SK-N-MC (cell line): ENCODE measurements at places on chromosomes 2 and 18.

DNA sequence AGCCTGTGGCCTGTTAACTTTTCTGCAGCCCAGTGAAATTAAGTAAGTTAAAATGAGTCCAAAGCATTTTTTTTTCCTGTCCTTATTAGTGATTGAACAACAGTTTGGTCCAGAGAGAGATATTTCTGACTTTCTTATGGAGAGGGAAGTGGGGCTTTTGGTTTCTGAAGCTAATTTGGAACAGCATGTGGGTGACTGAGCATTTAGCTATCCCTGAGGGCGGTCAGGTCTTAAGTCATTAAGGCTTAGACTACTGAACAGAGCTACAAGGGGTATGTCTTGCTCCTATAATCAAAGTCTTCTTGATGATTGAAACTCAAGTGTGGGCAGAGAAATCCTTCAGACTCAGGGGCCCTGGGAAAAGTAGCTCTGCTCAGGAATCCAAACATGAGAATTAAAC lies 14.0 kb downstream of the ARHGAP25 start:
- no peak for DNase-seq

DNA sequence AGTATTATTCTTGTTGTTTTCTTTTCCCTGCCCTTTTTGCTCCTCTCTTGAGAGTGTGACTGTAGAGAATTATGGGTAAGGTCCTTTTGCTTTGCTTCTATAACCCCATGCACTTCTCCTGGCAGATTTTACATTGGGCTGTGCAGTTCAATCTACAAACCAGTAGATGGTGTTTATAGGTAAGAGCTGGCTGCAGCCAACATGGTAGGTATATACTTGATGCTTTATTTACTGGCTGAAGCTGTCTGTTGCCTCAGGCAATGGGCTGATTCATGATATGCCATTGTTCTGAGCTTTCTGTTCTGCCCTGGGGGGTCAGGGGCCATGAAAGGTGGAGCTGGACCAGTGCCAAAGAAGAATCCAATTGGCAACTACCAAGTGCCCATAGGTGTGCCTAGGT lies 48.3 kb upstream of the MYL1 start:
- no peak for DNase-seq

GRCh38 chr2:198928026-198928425 lies 529.7 kb downstream of the SATB2 start:
- DNase-seq: no peak

DNA sequence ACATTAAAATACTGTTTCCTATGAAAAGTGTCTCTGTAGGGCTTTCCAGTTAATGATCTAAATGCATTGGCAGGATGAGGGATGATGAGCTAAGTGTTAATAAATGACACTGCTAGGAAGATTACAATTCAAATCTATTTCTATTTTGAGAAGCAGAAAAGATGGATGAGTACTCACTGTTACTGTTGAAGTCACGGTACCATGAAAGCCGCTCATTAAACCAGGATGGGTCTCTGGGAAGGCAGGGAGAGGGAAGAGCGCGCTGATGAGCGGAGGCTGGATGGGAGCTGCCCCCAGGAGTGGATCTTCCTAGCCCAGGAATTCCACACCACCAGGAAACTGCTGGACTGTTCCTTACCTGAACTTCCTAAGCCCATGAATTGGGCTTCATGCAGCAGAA lies 27.1 kb upstream of the TXNDC2 start:
- no peak for DNase-seq

GRCh38 chr18:34709104-34709503 lies 994 bp upstream of the DTNA start:
- DNase-seq: no peak

GRCh38 chr18:46320297-46320696 lies 216.1 kb downstream of the HAUS1 start:
- no peak for DNase-seq

GRCh38 chr18:26453386-26453901 lies 94.9 kb downstream of the KCTD1 start:
- no peak for DNase-seq

- DNase-seq: no peak
These were observed 224.9 kb downstream of the ASXL3 start for GRCh38 chr18:33802955-33803354.

DNA sequence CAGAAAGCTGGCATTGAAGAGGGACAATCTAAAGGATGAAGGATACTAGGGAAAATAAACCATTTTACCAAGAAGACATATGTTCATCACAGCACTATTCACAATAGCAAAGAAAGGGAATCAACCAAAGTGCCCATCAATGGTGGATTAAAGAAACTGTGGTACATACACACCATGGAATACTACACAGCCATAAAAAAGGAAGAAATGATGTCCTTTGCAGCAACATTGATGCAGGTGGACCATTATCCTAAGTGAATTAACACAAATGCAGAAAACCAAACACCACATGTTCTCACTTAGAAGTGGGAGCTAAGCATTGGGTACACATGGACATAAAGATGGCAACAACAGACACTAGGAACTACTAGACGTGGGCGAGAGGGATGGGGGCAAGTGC lies 7.2 kb upstream of the MFF start:
- DNase-seq: no peak

- DNase-seq: no peak
These were observed 117.8 kb upstream of the ACAA2 start for GRCh38 chr18:49931179-49931578.

GRCh38 chr2:74374509-74375205 lies 5.5 kb downstream of the DCTN1 start:
- DNase-seq: no peak

DNA sequence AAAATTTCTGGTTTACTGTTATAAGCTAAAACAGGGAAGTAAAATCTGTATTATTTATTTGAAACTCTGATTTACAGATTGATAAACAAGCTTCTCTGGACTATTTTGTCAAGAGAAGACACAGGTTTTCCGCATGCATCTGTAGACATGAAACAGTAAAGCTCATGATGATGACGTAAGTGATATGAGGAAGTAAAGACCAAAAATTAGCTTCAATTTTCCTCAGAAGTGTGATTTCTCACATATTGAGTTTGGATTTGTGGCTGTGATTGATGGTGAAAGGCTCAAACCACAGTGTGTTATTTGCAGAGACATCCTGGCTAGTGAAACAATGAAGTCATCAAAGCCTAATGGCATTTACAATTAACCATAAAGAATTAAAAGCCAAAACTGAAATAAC lies 12.6 kb upstream of the LONRF2 start:
- no peak for DNase-seq

DNA sequence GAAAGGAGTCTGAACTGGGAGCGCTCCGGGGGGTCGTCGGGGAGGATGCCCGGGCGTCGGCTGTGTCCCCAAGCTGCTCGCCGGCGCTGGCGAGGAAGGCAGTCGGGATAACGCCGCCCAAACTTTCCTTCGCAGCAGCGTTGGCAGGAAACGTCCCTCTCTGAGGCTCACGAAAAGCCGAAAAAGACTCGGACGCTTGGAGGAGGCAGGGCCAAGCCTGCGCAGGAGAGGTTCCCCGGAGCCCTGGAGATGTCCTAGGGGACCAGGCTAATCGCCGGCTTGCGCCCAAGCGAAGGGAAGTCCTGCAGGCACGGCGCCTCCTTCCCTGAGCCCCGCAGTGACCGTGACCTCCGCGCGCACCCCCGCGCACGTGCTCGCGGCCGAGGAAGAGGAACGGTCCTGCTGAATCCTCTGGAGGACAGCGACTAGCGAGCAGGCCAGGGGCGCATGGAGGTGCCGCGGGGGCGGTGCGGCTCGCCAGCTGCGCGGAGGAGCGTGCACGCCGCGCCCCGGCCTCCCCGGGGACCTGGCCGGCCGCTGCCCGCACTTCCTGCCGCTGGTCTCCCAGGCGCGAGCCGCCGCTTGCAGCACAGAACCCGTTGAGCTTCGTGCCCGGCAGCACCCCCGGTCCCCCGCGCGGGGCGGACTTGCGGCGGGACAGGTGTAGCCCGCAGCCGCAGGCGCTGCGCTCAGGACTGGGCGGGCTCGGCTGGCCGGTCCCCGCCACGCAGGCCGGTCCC lies at the start of gene SH3RF3:
TSS of gene SH3RF3 (plus strand) at position 590 of the 740 bp plus-strand sequence.
- no peak for DNase-seq

GRCh38 chr2:26068602-26069298 lies 34.9 kb downstream of the RAB10 start:
- peak; percentile 80 for DNase-seq

DNA sequence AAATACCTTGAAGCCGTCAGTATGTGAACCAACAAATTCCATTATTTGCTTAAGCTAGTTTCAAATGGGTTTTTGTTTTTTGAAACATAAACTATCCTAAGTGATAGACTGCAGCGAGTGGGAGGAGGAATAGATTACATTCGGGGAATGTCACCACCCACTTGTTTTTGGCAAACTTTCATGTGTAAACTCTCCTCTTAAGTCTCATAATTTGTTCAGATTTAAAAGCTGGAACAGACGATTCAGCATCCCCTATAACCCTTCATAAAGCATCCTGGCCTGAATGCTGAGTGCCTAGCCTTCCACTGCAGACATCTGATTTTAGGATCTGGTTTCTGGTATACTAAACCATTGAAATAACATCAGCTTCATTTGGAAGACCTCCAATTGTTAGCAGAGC lies 51.0 kb downstream of the CPO start:
- DNase-seq: no peak

DNA sequence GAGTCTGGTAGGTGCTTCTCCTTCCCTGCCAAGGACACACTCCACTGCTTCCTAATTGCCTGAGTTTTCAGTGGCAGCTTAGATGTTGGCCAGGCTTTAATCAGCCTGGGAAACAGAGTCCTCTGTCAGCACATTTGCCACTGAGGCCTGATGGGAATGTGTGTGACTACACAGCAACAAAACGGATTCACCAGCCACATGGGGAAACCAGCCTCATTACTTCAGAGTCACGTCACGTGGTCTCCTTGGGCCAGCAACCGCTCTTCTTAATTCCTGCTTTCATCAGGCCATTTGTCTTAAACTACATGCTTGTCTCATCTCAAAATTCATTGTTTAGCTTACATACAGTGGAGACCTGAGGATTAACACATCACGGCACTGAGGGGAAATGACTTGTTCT lies 93.9 kb upstream of the LTBP1 start:
- DNase-seq: no peak
